Muscle of back (tissue), 13 donors: ENCODE measurements at places on chromosomes 16 and 17. TPM values are rescaled to one million over a fixed set of nuclear protein-coding genes. Genes with fewer than 3 reads are reported as not detected.

- DNase-seq = no peak
These were observed 23.1 kb upstream of the DHRS13 start for GRCh38 chr17:28925912-28926365.

KRT40 gene
- 5.8 TPM for polyA plus RNA-seq

DNA sequence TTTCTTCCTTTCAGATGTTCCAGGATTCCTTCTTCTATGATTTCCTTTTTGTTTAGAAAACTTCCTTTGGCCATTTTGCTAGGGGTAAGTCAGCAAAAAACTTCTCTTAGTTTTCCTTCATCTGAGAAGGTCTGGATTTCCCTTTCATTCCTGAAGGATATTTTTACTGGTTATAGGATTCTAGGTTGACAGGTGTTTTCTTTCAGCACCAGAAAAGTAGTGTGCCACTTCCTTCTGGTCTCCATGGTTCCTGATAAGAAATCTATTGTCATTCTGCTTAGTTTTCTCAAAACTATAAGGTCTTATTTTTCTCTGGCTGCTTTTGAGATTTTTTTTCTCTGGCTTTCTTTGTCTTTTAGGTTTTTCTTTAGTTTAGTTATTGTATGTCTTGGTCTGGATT lies 27.6 kb downstream of the MPRIP start:
- no peak for DNase-seq

SHBG gene
- polyA plus RNA-seq = 0.94 TPM

GNG13 gene
- not detected for polyA plus RNA-seq

DNA sequence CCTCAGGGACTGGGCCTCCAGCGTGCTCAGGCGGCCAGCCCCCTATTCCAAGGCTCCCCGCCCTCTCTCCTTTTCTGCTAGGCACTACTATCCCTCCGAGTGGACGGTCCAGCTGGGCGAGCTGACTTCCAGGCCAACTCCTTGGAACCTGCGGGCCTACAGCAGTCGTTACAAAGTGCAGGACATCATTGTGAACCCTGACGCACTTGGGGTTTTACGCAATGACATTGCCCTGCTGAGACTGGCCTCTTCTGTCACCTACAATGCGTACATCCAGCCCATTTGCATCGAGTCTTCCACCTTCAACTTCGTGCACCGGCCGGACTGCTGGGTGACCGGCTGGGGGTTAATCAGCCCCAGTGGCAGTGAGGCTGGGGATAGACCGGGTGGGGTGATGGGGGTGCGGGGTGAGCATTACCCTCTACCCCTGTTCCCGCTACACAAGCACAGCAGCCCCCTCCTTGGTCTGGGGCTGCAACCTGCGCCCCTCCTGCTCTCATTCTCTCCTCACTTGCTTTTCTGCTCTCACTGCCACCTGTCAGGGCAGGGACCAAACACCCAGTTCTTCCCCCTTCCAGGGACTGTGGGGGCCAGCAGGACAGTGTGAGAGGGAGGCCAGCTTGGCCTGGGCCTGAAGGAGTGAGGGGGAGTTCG lies 1.1 kb downstream of the PRSS41 start:
- no peak for DNase-seq

DNA sequence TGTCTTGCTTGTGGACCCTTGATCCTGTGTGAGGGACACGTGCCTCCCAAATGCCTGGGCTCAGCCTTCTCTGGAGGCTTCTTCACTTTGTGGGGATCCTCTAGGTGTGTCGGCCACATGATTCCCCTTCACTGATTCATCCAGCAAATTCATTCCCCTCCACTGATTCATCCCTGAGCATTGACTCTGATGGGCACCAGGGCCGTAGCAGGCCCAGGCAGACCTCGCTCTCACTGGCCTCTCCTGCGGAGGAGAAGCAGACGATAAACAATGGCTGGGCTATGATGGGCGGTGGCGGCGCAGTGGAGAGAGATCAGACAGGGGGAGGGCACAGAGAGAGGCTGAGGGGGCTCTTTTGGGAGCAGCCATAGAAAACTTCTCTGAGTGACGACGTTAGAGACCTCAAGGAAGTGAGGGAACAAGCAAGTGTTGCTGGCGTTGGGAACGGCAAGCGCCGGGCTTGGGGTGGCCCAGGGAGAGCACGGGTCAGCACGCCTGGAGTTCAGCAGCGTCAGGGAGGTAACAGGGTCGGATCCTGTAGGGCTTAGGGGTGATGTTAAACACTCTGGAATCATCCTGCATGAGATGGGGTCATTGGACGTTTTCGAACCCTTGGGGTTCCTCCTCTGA lies 17.5 kb upstream of the RPTOR start:
- no peak for DNase-seq

- no peak for DNase-seq
These were observed 74.1 kb downstream of the SNX11 start for GRCh38 chr17:48181653-48182052.

GRCh38 chr16:64065523-64065922 lies 1056.3 kb downstream of the CDH11 start:
- DNase-seq = no peak

- DNase-seq = no peak
These were observed 38.9 kb downstream of the LGALS9 start for GRCh38 chr17:27669850-27670249.

- DNase-seq = peak; percentile 6
These were observed 32.4 kb downstream of the SMARCE1 start for GRCh38 chr17:40615068-40615840.

MAP3K3 gene
- polyA plus RNA-seq = 24.5 TPM

DNA sequence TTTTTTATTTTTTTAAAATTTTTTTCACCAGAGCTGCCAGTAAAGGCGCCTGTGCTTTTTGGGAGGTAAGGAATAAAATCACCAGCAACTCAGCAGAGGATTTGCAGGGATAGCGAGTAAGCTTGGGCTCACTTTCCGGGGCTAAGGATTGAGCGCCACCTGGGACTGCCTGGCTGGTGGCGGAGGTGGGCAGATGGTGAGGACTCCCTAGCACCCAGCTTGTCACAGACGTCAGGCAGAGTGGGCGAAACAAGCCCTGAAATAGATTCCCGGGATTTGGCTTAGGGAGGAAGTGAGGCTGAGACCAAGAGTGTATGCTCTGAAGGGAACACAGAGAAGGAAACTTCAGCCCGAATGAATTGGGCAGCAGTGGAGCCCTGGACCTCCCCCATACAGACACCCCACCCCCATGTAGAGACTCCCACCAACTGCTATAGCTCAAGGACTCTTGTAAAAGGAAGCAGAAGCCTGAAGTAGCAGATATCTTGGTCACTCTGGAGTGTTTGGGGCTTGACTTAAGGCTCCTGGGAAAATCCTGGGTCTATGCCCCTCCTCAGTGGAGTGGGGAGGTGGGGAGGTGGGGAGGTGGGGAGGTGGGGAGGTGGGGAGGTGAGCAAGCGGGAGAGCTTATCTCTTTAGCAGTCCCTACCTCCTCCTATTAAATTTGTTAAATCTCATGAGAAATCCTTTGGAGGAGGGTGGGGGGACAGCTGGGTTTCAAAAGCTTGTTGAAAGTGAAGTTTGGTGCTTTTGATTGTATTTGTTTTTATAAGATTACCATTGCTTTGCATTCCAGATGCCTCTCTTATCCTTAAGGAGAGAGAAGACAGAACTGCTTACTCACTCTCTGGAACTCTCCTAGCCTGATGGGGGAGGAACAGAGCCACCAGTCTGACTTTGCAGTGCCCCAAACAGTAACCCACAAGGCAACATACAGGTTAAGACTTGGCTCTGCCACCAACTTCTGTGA lies 8.2 kb downstream of the ARL4D start:
- no peak for DNase-seq

DNA sequence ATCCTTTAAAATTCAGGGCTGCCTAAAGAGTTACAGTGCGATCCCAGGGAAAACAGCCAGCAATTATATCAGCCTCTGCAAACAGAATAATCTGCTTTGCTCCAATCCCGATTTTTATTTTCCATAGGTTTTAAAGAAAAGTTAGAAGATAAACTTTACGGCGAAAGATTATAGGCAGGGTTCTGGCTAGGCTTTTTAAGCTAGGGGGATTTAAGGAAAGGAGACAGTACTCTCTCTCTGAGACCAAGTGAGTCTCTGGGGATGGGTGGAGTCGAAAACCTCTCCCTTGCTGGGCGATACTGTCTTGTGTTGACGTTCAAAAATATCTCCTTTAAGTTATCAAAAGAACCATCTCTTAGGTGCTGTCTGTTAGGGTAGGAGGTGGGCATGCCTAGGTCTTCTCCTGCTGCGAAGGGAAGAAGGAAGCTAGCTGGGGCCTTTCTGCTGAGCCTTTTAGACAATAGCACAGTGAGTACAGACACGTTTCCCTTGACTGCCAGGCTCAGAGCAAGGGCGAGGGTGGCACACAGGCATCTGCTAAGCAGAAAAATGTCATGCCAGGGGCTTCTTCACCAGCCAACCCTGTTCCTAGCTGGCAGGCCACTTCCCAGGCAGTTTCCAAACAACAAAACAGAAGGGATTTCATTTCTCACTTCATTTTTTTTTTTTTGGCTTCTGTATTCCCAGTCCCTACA lies 167.9 kb upstream of the MAF start:
- DNase-seq = no peak

DNA sequence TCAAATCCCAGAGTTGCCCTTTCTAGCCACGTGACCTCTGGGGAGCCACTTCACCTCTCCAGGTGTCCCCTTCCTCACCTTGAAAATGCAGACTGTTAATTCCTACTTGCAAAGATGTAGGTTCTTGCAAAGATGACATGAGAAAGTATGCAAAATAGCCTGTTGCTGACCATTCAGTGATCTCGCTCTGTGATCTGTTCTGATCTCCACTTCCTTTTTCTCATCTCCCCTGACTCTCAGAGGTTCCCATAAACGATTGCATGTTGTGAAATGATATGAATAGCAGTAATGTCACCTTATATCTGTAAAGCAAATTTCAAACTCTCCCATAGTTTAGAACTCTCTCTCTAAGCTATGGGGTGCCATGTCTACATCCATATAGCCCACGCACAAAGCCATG lies 182.3 kb downstream of the TMEM132E start:
- no peak for DNase-seq

TMC5 gene
- 0.29 TPM for polyA plus RNA-seq

- no peak for DNase-seq
These were observed 396.6 kb downstream of the CPPED1 start for GRCh38 chr16:12406926-12407690.

DNA sequence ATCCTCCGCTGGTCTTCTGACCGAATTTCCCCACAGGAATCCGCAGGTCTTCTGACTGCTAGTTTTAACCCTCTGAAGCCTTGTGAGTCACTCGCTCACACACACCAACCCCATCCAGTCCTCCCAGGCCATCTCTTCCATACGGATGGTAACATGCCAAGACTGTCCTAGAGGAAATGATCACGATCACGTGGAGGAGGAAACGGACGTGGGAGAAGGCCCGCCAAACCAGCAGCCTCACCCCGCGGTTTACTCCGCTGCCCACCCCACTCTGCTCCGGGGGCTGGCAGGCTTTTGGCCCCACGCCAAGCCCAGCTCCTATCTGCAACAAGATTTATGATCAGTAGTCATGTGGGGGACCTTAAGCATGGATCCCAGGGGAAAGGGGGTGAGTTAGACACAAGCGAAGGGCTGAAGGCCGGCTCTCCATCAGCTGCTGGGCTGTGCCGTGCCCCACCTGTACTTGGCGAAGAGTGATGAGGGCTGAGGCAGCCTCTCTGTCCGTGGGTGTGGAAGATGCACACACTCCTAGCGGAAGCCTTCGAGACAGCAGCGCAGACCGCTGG lies 1.5 kb upstream of the FAAP100 start:
- no peak for DNase-seq

GRCh38 chr17:59858932-59859331 lies 33.8 kb downstream of the TUBD1 start:
- DNase-seq = no peak

CCL8 gene
- polyA plus RNA-seq = 0.63 TPM

- no peak for DNase-seq
These were observed 7.5 kb upstream of the ADCY9 start for GRCh38 chr16:4123616-4124300.

DNA sequence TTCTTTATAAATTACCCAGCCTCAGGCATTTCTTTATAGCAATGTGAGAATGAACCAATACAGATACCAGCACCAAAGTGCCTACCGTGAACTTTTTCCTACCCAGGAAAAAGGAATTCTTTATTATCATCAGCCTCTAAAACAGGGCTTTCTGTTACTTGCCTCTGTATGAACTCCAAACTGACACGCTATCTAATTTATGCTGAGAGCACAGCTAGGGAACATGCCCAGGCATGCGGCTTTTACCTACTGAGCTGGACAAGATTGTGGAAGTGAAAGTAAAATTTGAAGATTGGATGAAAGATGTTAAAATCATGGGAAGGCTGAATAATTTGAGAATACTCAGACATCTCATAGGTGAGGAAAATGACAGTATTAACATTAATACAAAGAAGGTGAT lies 24.4 kb upstream of the ADCY9 start:
- DNase-seq = no peak

DNA sequence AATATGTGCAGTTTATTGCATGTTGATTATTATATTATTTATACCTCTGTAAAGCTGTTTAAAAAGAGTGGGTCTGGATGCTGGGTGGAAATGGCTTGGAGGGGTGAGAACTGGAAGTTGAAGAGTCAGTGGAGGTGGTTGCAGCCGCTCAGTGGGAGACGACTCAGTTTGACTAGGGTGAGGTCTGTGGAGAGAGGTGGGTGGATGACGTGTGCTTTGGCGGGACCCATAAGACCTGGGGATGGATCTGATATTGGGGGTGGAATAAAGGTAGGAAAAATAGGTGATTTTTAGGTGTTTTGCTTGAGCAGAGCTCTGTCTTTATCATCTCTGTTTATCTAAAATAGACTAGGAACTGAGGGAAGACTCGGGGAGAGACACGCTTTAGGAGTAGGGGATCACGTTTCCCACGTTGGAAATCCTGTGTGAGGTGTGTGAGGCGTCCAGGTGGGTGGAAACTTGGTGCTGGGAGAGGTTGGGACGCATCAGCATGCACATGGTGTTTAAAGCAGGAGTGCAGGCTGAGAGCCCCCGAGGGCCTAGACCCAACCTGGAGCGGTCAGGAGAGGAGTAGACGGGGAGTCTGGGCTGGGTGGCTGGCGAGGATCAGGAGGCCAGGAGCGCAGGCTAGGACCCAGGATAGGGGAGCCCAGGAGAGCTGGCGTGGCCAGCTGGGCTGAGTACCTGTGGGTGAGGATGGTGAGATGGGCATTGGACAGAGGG lies 17.2 kb downstream of the NT5M start:
- DNase-seq = no peak

UTS2R gene
- polyA plus RNA-seq = 5.2 TPM

CEP295NL gene
- polyA plus RNA-seq = 0.61 TPM

DNA sequence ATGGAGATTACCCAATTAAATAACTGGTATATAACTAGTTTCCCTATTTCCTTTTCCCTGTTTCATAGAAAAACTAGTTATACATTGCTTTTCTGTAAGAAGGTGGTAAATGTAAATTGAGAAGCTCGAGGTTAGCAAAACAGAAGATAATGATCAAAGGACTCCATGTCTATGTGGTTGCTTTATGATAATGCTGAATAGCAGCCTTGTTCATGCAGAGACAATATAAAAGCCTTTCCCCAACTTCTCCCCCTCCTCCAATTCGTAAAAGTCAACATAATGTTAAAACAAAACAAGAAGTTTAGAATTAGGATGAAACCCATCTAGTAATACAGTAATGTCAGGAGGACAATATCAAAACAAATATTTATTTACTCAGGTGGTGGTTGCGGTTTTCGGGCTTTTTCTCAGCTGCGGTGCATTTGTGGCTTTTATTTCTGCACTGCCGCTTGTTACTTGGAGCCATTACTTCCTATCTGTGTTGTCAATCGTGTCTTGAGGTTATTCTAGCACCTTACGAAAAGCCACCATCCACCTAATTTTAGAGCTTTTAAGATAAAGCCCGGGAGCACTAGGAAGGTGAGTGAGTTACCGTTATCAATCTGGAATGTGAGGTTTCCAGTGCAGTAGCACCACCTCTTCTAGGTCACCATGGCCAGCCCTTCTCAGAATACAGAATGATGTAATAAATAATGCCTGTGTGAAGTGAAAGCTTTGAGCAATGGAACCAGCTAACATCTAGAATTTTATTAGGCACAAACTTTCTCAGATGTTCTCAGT lies 297.5 kb downstream of the CDH13 start:
- DNase-seq = no peak

CLEC18A gene
- polyA plus RNA-seq = 0.88 TPM

NECAB2 gene
- 0.83 TPM for polyA plus RNA-seq
